NCI-H2081 treated with DMSO at 0.1 percent for 48 hours (cell line): ENCODE measurements at places on chromosomes 11 and 22.

DNA sequence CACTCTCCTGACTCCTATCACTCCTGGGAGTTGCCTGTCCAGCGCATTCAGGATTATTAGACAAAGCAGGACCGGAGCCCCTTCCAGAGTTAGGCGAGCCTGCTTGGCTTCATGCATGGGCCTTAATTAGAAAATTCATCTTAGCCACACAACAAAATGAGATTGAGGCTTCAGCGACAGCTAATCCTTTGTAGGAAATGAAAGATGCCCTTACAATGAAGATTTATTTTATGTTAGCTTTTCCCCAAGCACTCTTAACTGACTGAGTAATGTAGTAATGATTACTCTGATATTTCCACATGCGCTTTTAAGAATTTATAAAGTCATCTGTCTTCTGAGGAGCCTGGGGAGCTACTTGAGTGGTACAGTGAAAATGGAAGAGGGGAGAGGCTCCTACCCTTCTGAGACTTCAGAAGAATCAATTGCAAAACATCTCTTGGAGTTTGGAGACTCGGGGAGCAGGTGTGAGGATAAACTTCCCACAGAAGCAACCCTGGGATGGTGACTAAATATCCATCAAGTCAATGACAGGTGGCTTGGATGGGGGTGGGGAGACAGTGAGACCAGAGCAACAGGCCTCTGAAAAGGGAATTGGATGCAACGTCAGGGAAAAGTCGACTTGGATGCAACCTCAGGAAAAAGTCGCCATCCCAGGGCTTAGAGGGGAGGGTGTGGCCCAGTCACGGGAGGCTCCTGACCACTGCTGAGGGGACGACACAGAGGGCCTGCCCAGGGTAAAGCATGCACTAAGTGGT, 434.5 kb upstream of the B3GAT1 start:
- DNase-seq = no peak

- no peak for DNase-seq
Observed at GRCh38 chr11:101008961-101009689, 120.5 kb downstream of the PGR start.

- DNase-seq = peak; percentile 7
Observed at GRCh38 chr11:6315811-6316425, 4.4 kb downstream of the CAVIN3 start.

- no peak for DNase-seq
Observed at GRCh38 chr11:45157247-45158209, 11.1 kb downstream of the PRDM11 start.

DNA sequence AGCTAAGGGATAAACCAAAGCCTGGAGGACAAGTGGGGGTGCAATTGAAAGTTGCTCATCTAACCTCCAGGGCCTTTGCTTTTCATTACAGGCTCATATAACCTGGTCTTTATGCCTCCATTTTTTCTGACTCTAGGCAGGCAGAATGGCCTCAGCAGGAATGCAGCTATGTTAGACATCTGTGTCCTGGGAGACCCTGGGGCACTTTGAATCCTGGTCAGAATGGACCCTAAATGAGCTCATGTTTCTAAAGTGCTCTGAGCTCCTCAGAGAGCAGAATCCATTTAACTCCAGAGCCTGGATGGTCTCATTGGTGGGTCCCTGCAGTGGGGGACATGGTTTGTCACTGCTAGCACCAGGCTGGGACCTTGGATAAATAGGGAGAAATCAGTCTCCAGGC, 177.3 kb downstream of the KIRREL3 start:
- no peak for DNase-seq

- no peak for DNase-seq
Observed at GRCh38 chr22:30552719-30553118, 6.2 kb upstream of the SEC14L6 start.

DNA sequence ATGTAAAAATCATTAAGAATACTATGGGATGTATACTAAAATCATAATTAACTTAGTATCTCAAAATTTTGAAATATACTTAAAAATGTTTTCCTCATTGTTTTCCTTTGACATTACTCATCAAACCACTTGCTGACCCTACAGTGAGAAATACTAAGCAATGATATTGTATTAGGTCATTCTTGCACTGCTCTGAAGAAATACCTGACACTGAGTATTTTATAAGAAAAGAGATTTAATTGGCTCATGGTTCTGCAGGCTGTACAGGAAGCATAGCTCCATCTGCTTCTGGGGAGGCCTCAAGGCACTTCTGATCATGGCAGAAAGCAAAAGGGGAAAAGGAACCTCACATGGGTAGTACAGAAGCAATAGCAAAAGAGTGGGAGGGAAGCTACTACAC, 950.9 kb upstream of the CHORDC1 start:
- no peak for DNase-seq

DNA sequence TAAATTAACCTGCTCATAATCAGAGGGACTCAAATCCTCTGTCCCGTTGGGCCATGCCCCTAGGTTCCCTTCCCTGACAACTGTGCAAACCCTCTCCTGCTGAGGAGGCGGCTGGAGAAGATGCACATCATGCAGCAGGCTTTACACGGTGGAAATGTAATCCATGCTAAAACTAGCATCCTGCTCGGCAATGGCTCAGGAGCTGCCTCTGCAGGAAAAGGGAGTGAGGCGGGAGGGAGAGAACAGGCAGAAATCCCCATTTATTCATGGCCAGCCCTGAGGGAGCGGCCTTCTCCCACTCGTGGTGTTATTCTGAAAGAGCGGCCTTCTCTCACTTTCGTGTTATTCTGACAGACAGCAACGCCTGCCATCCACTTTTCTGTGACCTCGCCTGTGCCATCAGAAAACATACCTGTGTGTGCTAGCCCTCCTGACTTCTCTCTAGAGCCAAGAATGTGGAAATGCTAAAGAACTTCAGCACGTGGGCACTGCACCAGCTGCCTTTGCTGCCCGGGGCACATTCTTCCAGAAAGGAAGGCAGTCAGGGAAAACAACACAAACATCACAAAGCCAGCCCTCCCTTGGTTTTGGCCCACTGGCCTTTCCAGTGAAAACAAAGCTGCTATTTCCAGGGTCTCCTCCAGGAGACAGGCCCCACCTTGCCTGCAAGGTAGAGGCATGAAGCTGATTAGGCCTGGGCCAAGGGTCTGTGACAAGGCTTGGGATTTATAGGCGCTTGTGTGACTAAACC, 62.9 kb upstream of the BID start:
- DNase-seq = no peak

DNA sequence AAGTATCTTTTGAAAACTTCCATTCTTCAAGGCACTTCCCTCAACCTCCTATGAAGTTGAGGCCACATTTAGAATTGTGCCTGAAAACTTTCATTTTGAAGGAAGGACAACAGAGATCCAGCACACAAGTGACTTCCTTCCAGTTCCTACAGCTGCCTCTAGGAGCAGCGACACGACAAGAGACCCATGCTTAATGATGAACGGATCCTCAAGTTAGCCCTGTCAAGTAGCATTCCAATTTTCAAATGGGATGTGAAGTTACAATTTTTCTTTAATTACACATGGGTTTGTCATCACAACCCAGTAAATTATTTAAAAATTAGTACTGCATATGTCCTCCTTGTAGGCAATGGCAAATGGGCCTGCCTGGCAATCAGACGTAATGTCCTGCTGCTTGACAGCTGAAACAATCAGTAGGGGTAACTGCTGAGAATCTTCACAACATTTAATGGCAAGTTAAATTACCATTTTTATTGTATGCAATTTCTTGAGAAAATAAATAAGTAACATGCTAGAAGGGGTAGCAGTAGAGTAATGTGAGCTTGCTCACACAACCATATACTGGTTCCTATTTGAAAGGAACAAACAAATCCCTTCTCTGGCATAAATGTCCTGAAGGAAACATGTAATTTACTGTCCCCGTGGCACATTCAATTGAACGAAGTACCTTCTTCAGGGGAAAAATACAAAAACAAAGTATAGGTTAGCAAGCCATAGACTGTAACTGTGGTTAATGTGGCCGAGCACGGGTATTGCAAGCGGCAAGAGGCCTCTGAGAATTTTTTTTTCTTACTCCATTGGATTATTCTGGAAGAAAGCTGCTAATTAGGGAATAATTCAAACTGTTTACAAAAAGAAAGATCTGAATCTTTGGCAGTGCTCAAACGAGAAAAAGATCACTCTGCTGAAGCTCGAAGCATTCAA, 288.3 kb downstream of the CADM1 start:
- DNase-seq = peak; percentile 36

GRCh38 chr22:36594569-36594968, 65.6 kb upstream of the EIF3D start:
- no peak for DNase-seq

DNA sequence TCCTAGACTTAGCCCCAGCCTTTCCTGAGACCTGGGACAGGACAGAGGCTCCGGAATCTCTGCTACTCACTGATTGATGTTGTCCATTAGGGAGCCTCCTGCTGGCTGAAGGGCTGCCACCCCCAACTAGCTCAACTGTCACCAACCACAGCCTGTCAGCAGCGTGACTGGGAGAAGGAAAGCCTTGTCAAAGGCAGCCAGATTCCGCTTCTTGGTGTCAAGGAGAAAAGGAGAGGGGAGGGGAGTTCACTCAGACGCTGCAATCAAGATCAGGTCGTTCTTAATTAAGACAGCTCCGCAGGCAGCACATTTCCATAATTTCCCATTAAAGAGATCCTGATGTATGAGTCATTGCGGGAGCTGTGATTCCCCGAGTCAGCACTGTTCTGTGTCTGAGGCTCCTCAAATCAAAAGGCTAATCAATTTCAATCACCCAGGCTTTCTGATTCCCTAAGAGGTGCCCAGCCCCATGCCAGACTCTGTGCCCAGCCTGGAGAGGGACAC, 152.8 kb upstream of the ZBED5 start:
- DNase-seq = no peak

DNA sequence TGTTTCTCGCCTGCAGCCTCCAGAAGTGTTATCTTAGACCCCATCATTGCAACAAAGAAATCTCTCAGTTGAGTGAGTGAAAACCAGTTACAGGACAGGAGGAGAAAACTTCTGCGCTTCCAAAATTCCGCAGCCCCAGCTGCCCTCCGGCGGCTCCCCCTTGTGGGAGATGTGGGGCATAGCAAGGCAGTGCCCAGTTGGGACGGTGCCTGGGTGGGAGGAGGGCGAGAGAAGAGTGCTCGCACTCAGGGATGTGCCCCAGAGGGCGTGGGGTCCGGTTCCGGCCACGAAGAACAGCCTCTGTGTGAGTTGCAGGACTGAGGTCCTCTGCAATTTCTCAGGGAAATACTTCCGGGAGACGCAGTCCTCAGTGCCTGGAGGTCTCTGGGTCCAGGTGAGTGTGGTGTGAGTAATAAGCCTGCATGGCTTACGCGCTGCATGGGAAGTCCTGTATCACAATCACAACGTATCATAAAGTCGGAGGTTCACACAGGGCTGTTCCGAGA, 87.0 kb upstream of the BLID start:
- peak; percentile 9 for DNase-seq

DNA sequence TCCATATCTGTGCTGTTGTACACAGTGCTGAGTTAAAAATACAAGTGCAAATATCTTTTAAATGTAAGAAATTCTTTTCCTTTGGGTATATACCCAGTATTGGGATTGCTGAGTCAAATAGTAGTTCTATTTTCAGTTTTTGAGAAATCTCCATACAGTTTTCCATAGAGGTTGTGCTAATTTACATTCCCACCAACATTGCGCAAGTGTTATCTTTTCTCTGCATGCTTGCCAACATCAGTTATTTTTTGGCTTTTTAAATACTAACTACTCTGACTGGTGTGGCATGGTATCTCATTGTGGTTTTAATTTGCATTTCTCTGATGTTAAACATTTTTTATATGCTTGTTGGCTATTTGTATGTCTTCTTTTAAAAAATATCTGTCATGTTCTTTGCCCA, 6.5 kb downstream of the OR52E8 start:
- no peak for DNase-seq

DNA sequence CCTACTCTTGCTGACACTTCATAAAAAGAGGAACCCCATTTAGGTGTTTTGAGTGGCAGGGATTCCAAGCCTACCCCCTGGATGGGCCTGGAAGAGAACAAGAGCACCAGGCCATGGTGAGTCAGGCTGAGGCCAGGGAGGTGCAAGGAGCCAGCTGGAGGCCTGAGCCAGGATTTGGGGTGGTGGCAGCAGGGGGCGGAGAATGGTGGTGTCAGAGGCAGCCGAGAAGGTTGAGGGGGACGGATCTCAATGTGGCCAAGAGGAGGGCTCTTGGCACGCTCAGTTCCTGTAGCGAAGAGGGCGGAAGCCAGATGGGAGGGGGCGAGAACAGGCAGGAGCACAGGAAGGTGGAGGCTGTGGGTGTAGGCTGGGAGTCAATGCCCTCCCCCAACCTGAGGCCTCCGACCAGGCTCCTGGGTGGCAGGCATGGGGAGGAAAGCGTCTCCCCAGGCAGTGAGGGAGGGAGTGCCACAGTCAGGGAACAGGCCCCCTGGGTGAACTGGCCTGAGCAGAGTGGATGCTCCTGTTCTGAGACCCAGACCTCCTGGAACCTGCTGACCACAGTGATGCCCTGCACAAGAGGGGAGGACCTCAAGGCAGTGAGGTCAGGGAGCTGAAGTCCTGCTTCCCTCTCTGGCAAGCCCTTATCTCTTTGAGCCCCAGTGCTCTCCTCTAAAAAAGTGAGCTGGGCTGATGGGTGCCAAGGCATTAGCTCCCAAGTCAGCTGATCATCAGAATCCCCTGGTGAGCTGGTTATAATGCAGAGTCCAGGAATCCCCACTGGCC, 13.9 kb downstream of the RTN4RL2 start:
- DNase-seq = no peak

DNA sequence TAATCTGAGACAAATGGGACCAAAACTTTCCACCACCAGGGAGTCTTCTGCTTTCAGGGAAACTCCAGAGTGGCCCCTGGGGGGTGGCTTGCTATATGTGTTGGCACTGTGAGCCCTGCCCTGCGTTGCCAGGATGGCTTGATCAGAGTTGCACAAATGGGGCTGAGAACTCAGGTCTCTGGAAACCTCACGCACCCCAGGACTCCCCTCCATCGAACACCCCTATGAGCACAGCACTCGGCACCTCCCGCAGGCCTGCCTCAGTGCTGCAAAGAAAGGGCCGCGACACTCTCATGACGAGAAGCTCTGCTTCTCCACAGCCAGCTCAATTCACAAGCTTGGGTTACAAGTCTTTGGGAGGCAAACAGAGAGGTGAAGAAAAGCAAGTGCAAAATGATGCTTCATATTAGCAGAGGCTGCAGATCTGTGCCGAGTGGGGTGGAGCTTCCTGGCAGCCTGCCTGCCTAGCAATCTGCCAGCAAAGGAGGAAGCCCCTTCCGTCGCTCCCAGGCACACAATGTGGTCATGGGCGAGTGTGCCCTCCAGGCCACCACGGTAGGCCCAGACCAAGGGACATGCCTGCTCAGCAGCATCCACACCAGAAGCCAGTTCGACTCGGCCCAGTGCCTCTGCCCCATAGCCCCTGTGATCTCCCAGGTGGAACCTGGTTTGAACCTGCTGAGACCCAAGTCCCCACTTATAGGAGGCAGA, 55.7 kb downstream of the MYH9 start:
- DNase-seq = no peak

- DNase-seq = no peak
Observed at GRCh38 chr11:67031791-67032561, 9.0 kb downstream of the SYT12 start.
